Omental fat pad (tissue), 4 donors: ENCODE measurements at places on chromosomes 7 and 10. TPM values are rescaled to one million over a fixed set of nuclear protein-coding genes. Genes with fewer than 3 reads are reported as not detected.

The PDE6C gene
- not detected for total RNA-seq

The KCND2 gene
- total RNA-seq, result 3.8 TPM

The ASB10 gene
- total RNA-seq, result not detected

The NRCAM gene
- 1.9 TPM for total RNA-seq

DNA sequence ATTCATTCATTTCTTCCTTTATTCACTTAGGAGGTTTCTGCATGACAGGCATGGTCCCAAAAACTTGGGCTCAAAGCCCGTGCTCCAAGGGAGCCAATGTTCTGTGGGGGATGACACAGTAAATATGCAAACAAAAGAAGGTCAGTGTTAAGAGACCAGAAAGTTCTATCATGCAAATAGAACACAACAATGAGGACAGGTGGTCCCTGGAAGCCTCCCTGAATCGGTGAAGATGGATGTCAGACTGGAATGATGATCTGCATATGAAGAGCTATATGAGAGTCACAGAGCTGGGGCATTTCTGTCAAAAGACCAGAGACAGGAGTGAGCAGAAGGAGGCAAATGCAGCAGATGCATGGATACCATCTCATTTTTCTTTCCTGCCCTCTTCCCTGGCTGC is 129.0 kb downstream of the ABCA13 start:
- DNase-seq, result no peak

- DNase-seq, result no peak
These were observed 411.9 kb downstream of the TFEC start for GRCh38 chr7:115618676-115619075.

DNA sequence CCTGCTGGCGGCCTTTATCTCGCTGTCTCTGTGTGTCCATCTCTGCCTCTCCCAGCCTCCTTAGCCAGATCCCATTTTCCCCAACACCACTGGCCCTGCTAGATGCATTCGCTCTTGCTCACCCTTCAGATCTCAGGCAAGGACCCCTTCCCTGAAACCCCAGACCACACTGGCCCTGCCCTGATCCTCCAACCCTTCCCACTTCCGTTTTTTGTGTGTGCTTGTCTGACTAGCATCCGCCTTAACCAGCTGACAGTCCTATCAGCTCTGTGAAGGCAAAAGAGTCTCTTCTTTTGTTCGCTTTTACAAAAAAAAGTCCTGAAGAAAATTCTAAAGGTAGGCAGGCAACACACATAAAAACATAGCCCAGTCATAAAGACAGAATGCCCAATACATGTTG is 28.7 kb downstream of the CHST15 start:
- no peak for DNase-seq

DNA sequence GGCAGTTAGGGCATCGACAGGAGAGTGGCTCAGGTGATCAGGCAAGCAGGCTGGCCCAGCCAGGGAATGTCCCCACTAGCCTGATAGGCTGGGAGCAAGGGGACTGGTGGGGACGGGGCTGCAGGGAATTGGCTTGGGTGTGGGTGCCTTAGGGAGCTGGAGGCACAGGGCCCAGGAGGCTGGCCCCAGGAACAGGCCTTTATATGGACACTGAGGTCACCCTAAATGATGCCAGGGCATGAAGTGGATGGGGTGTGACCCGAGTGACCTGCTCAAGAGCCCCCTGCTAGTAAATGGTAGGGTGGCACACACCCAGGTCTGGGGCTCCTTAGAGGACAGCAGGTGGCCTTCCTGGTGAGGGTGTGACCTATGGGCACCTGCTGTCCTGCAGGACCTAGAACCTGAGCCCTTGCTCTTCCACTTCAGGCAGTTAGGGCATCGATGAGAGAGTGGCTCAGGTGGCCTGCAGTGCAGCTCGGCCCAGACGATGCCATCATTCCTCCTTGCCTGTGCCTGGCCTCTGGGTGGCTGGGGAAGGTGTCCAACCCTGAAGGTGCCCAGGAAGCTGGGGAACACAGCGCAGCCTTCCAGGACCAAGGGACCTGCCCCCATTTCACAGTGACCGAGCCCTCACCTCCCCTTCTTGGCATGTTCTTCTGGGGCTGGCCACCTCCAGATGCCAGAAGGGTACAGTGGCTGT is 51.7 kb upstream of the LEP start:
- no peak for DNase-seq

DNA sequence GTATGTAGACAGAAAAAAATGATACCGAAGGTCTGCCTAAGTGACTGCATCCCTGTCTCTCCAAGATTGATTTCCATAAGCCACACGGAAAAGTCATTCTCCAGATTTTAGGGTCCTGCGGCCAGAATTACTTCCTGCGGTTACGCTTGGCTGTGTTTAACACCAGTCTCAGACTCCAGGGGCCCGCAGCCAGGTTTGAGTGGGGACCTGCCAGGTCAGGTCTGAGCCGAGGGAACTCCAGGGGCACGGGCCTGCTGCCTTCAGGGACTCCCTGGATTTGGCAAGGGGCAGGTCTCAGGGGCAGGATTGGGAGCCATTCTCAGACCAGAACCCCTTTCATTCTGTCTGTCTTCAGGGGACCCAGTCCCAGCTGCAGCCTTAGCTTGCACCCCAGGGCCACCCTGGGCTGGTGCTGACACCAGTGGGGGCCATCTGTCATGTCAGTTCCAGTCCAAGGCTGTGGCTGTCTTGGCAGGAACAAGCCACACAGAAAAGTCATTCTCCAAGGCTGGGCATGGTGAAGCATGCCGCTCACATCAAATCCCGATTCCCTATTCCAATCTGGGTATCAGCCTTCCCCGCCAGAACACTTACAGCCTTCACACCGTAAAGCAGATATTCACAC is 39.0 kb downstream of the TMEM120A start:
- DNase-seq, result no peak

GRCh38 chr7:112058686-112059085 is 147.5 kb downstream of the DOCK4 start:
- no peak for DNase-seq
